ENCODE measurements at places on chromosomes 3 and 15.

GRCh38 chr3:133943639-133944141, 48.0 kb upstream of the RAB6B start:
- no peak for DNase-seq

- no peak for DNase-seq
Observed at GRCh38 chr3:169236662-169237186, 426.8 kb downstream of the MECOM start.

GRCh38 chr3:176757429-176757828, 439.9 kb downstream of the TBL1XR1 start:
- DNase-seq, result no peak

DNA sequence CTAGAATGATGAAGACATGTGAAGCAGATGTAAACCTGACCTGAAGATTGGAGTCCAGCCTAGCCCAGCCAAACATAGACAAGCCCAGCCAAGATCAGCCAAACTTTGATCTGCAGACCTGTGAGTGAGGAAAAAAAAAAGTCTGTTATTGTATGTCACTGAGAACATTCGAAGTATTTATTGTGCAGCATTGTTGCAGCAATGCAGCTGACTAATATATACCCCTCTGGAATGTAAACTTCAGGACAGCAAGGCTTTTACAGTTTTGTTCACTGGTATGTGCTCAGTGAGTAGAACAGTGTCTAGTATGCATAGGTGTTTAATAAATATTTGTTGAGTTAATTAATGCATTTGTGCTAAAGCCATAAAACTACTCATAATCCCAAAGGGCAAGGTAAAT, 23.4 kb downstream of the TMEM202 start:
- DNase-seq, result no peak

DNA sequence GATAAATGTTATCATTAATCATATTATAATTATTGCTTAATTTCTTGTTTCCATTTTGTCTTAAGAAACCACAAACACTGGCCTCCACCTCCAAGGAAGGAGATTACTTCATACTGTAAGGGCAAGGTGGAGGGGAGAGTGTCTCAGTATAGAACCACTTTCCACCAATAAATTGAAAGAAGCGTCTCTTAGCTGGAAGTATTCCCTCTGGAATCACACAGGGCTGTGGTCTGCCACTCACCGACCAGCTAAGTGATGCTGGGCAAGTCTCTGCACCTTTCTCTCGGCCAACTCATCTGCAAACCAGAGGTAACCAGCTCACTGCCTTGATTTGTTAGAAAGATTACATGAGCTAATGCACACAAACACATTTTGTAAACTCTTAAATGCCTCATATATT, 63.1 kb downstream of the EIF4E3 start:
- no peak for DNase-seq
